ENCODE measurements at places on chromosomes 7 and 10.

GRCh38 chr10:84292502-84292901, 35.9 kb upstream of the CCSER2 start:
- DNase-seq: no peak

DNA sequence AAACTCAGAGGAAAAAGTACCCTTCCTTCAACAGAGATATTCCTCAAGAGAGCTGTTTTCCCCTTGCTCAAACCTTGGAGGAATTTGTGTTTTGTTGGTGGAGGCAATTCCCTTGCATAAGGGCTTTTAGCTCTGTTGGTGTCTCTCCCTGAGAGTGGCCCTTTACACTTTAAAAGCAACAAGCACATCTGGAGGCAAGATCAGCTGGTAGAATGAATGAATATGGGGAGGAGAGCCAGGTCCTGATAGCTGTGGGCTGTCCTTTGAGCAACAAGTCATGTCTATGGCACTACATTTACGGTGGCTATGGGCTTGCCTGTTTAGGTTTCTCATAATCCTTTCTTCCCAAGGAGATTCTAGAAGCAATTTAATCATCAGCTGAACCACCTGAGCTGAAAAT, 384.0 kb downstream of the SORCS3 start:
- no peak for DNase-seq

GRCh38 chr10:126063353-126063791, 167.0 kb downstream of the FANK1 start:
- DNase-seq: no peak

DNA sequence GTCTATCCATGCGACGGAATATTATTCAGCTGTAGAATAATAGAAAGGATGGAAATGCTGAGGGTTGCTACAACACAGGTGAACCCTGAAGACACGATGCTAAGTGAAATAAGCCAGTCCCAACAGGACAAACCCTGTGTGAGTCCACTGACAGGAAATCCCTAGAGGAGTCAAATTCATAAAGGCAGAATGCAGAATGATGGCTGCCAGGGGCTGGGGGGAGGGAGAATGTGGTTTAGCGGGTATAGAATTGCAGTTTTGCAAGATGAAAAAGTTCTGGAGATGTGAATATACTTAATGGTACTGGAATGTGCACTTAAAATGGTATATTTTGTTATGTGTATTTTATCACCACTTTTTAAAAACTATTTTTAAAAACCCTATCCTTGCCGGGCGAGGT, 36.9 kb upstream of the DOCK1 start:
- DNase-seq: no peak

DNA sequence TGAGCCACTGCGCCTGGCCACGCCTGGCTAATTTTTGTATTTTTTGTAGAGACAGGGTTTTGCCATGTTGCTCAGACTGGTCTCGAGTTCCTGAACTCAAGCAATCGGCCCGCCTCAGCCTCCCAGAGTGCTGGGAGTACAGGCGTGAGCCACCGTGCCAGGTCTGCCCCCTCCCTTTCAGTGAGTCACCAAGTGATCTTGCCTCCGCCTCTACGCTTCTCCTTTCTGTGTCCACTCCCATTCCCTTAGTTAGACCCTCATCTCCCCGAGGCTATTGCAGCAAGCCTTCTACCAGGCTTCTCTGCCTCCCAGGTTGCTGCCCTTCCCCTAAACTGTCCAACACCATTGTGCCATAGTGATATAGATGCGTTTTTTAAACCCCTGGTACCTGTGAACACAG, 32.9 kb downstream of the CDC123 start:
- DNase-seq: no peak

DNA sequence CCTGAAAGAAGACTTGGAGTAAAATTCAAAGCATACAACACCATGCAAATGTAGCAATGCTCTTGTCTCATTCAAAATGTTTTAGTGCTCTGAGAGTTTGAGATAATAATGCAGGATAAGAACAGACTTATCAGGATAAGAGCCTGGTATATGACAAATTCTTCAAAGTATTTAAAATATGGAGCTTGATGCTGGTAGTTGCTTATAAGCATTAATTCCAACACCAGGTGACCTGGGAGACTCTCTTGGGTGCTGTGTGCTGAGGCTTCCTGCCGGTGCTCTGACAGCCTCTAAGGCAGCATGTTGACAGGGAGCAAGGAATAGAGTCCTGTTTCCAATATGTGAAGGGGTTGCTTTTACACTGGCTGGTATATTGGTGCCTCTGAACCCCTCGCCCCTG, 34.8 kb upstream of the SLC26A5 start:
- no peak for DNase-seq

DNA sequence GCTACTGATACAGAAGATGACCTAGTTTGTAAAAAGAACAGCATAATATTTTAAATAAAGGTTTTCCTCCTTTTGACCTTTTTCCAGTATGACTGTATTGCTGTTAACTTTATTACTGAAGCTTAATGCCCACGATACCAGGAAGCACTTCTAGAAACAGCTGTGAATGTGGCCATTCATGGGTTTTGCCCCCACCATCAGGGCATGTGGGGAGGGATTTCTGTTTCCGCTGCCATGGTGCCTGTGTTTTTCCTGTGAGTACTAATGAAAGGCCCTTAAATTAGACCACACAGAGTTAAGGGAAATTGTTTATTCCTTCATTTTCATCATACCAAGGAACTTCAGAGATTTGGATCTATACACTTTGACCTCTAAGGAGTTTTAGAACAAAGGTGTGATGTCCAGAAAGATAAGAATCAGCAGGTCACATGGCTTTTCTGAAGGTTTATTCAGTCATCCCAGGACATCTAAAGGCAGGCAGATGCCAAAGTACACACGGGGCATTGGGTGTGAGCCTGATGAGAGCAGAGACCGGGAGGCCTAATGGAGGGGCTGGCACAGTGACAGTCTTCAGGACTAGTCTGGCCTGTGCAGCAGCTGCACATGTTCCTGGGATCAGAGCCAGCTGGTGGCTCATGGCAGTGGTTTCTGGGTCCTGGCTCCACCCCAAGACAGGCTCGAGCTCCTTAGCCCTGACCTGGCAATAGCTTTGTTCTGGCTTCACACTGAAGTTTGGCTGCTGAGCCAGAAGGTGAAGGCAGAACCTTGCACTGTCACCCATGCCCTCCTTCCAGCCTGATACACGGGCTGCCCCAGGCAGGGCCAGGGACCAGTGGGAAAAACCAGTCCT, 190.9 kb downstream of the REEP3 start:
- no peak for DNase-seq

GRCh38 chr10:101840102-101840684, 3.4 kb downstream of the KCNIP2 start:
- DNase-seq: no peak

GRCh38 chr7:75900617-75901315, 14.2 kb upstream of the POR start:
- no peak for DNase-seq

DNA sequence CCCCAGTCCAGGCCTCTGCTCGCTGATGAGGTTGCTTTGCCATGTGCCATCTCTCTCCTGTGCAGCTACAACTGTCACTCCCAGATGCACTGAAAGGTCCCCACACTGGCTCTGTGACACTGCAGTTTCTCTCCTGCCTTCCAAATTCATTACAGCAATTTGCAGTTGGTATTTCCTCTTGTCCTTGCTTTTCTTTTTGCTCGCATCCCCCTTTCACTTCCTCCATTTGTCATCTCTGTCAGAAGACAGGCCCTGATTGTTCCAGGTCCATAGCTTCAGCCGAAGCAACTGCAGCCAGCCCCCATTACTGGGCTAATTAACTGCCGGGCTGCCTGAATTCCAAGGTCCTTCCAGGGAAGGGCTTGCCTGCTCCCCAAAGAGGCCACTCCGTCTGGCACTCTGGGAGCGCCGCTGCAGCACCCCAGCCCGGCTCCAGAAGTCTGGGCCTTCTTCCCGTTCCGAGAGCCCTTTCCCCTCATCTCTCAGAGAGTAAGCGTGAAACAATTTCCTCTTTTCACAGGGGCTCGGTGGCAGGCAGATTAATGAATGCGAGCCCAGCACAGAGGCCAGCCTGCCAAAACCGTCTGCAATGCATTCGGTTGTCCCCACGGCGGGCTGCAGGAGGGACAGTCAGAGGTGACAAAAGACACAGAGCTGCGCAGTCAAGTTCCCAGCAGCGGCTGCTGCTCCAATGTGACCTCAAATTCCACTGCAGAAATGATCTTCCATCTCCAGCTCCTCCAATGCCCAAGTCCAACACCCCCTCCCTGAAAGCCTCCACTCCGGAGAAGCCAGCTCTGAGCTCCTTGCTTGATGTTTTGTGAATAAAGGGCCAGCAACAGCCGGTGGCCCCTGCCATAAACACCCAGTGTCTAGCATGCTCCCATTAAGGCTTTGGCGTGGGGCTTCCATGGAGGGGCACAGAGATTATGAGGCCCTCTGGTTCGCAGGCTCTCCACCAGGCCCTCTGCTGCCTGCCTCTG, 279.4 kb upstream of the HABP2 start:
- DNase-seq: no peak

GRCh38 chr10:93437946-93438612, 44.1 kb downstream of the MYOF start:
- DNase-seq: no peak

DNA sequence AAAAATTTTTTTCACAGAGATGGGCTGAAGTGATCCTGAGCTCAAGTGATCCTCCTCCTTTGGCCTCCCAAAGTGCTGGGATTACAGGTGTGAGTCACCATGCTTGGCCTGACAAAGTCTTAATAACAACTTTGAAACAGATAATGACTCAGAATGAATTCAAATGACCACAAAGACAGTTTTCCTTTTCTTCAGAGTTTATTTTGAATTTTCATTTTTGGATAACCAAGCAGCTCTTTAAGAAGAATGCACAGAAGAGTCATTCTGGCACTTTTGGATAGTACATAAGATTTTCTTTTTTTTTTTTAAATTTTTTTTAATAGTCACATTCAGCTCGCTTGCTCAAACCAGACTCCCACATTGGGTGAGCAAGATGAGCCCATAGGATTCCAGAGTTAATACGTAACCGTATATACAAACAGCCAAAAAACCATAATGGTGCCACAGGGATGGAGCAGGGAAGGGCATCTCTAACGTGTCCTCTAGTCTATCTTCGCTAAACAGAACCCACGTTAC, 43.0 kb upstream of the NMT2 start:
- no peak for DNase-seq

DNA sequence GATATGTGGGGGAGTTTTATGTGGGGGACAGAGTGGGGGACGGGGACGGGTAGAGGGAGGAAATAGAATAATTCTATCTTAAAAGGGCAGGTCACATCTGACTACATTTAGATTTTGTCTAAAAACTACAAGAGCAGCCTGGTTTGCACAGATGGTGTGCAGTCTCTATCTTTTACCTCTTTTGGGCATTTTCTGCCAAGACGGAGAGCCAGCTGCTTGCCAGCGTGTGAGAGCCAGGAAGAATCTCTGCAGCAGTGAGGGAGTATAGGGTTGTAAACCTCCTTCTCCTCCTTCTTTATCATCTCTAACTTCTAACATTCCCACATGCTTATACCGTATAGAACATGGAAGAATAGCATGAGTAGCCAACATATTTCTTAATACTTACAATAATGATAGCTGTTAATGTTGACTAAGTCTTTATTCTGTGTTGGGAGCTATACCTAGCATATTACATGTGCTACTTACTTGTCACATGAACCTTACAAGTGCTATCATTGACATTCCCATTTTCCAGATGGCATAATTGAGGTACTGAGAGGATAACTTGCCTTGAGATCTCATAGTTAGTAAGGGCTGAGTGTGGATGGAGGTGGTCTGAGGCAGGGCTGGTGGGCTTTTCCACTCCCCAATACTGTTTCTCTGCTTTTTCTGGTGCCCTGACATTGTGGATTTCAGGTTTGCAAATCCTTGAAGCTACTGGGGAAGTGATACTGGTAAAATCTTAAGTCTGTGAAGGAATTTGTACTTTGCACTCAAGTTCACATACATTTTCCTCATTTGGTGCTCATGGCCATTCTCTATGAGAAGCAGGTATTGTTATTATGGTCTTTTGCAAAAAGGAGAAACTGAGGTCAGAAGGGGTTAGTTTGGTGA, 1.1 kb downstream of the ENTPD1 start:
- DNase-seq: no peak

DNA sequence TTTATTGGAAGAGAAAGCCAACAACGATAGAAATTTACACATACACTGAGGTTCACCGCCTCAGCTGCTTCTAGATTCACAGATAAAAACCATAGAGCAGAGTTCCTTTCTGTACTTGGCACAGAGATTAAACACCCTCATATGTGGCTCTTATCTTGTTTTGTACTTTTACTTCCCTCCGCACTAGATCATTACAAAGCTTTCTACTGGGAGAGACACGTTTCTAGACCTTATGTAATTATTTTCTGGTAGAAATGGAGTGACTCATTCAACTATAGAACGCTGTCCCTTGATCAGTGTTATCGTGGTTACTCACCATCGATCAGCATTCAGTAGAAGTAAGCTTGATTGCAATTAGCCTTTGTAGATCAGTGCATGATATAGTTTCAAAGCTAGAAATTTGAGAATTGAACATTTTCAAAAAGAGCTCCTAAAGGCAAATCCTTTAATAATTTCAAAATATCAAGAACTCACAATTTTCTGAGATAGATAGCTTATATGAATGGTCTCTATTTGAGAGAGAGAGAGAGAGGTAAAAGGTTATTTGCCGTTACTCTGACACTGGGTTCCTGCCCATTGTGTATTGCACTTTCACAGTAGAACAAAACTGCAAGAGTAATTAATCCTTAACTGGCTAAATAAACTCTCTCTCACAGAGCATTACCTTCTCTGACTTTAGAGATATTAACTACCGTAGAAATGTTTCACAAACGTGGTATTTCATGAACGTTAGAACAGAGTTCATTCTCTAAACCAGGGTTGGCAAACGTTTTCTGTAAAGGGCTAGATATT, 26.1 kb upstream of the DNAJC1 start:
- no peak for DNase-seq

DNA sequence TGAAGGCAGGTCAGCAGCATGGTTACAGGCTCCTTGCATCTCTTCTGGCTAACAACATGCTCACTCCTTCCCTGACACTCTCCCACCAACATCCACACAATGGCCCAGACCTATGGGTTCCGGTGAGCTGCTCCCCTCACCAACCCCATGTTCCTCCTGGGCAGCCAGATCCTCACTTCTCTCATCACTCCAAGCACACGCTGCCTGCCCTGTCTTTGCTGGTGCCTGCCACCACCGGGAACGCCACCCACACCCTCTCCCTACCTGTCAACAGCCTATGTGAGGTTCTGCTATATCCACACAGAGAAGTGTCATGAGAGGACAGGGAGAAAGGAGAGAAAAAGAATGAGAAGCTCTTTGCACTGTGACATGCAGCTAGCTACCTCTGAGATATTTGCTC, 14.6 kb downstream of the PARP12 start:
- no peak for DNase-seq
